Right cardiac atrium (tissue), 5 donors: ENCODE measurements at places on chromosomes 16 and 17. TPM values are rescaled to one million over a fixed set of nuclear protein-coding genes. Genes with fewer than 3 reads are reported as not detected.

DNA sequence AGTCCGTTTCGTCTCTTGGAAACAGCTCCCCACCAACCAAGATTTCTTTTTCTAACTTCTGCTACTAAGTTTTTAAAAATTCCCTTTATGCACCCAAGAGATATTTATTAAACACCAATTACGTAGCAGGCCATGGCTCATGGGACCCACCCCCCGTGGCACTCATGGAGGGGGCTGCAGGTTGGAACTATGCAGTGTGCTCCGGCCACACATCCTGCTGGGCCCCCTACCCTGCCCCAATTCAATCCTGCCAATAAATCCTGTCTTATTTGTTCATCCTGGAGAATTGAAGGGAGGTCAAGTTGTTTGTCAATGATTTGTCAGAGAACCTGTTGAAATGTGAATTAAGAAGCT, 48.2 kb downstream of the IL21R start:
- DNase-seq = no peak

- no peak for DNase-seq
Observed at GRCh38 chr16:88337021-88337420, 45.7 kb upstream of the ZNF469 start.

GRCh38 chr17:9022573-9023391, 1.5 kb downstream of the NTN1 start:
- DNase-seq = peak; percentile 76

- peak; percentile 11 for DNase-seq
Observed at GRCh38 chr16:57497121-57497520, 10.8 kb upstream of the DOK4 start.

- no peak for DNase-seq
Observed at GRCh38 chr17:66717641-66718058, 117.3 kb upstream of the CACNG5 start.

DNA sequence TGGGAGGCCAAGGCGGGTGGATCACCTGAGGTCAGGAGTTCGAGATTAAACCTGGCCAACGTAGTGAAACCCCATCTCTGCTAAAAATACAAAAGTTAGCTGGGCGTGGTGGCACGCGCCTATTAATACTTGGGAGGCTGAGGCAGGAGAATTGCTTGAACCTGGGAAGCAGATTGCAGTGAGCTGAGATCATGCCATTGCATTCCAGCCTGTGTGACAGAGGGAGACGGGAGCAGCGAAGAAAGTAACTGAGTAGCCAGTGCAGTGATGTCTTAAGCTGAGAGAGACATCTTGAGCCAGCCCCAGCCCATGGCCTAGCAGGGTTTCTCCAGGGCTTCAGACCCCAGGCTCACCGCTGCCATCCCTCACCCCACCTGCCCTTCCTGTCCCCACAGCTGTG, 9.8 kb upstream of the SMIM5 start:
- DNase-seq = no peak

- no peak for DNase-seq
Observed at GRCh38 chr17:7328840-7329373, at the start of gene NEURL4. NEURL4 (minus strand) TSS chr17:7329335; CDS start chr17:7329312, 23 bp downstream.

DNA sequence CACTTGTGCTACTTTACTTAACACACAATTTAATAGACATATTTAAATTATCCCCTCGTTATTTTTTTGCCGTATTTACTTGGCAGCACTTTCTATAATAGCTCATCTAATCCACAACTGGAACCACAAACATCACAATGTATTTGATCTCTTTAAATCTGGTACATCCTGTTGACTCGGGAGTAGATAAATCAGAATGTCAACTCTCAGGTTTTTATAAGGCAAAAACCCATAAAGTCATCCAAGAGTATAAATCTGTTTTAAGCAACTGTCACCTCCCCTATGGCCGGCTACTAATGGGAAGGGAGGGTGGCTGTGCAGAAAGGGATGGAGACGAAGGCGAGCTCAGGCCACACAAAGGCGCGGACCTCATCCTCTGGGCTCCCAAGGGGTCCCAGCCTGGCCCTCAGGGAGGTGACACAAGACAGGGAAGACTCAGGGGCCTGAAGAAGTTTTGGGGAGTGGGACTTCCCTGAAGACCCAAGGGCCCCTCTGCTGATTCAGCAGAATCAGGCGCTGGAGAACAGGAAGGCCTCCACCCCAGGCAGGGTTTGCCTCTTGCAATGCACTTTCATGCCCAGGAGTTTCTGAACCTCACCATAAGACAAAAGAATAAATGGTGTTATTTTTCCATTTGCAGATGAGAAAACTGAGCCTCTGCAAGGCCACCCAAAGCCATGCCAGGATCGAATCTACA, 122.5 kb downstream of the ZNF423 start:
- no peak for DNase-seq

DNA sequence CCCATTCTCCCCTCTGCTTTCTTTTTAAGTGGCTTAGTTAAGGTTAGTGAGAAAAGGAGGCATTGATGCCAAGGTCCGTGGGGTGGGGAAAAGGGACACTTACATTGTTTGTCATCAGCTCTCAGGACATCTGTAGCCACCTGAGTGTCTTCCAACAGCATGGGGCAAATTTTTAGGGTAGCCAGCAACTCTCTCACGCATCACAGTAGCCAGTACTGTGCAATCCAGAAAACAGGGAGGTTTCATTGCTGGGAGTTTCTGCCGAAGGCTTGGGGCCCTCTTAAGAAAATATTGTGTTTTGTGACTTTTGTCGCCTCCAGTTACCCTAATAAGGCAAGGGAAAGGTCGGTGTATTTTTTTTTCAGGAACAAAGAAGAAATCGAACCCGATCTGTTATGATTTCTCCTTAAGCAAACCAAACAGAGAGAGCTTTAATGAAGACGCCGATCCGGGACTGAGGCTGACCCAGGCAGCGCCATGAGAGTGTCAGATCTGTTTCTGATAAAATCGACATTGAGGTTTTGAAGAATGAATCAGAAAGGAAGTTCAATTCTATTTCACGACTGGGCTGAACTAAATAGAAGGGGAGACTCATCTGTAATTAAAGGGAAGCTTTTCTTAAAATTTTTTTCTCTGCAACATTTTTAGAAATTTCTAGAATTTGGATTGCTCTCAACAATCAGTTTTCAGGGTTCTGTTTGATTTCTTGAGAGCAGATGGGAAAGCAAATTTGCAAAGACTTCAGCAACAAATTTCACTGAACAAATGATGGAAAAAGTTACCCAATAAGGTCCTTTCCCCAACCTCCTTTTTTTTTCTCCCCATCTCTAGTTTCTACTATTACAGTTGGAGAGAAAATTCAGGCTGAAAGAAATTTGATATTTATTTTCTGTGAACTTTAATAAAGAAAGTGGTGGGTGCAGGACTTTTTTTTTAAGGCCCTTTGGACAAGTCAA, 144.7 kb upstream of the IRX3 start:
- DNase-seq = no peak

- DNase-seq = peak; percentile 64
Observed at GRCh38 chr17:13594762-13595598, 6.7 kb downstream of the HS3ST3A1 start.

DNA sequence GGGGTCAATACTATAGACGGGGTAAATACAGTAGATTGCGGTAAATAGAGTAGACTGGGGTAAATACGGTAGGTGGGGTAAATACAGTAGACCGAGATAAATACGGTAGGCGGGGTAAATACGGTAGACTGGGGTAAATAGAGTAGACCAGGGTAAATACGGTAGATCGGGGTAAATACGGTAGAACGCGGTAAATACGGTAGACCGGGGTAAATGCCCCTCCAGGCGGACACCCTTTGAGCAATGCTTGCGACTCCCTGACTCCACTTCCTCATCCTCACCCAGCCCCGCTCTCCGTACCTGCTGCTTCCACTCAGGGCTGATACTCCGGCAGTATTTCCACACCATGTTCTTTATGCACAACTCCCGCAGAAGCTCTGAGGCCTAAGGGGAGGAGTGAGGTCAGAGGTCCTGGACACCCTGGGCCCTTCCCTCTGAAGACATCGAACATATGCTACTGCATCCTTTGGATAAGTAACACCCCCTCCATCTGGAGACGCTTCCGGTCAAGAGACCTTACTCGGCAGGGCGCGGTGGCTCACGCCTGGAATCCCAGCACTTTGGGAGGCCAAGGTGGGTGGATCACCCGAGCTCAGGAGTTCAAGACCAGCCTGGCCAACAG, 13.3 kb upstream of the CRK start:
- no peak for DNase-seq

DNA sequence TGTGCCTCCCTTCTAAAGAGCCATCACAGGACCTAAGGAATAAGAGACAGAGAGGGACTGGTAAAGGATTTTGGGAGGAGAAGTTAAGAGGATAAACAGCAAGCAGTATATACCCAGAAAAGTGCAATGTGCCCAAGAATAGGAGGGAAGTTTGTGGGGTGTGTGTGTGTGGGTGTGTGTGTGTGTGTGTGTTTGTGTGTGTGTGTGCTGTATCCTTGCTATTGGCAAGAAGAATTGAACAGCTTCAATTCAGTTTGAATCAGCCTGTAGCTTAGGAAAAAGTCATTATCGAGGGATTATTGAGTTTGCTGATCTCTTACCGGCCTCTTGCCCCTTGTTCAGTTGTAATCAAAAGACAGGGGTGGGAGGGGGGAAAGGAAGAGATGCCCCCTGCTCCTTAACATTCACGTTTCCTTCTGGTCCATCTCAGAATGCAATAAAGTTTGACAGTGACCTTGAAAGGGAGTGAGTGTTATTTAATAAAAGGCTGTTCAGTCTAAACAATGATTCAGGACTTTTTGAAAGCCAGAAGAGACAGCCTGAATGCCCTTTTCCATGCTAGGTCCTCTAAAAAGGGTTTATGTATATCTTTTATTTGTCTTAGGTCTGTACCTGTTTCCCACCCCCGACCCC, 23.9 kb upstream of the MAPT start:
- DNase-seq = no peak

The BAIAP3 gene
- total RNA-seq = 2.2 TPM

The C1QTNF1 gene
- 232 TPM for total RNA-seq

The WDR81 gene
- 9.2 TPM for total RNA-seq

The WNT3 gene
- total RNA-seq = 2.5 TPM

The ALOX12 gene
- total RNA-seq = 0.18 TPM

The OTOA gene
- total RNA-seq = not detected

The CDRT15L2 gene
- not detected for total RNA-seq
